ENCODE measurements at places on chromosomes 3 and 15. TPM values are rescaled to one million over a fixed set of nuclear protein-coding genes. Genes with fewer than 3 reads are reported as not detected.

Gene FEZF2
- not detected for total RNA-seq

Gene GP5
- under 0.01 TPM for total RNA-seq

Gene NAALADL2
- 0.56 TPM for total RNA-seq

Gene CLRN1
- total RNA-seq, result not detected

Gene ZNF662
- total RNA-seq, result 1.5 TPM

Gene NME9
- total RNA-seq, result not detected

Gene PRTG
- total RNA-seq, result 7.5 TPM

Gene ADAMTS9
- total RNA-seq, result 80.3 TPM

Gene DCLK3
- total RNA-seq, result under 0.01 TPM

Gene KBTBD8
- 2.6 TPM for total RNA-seq

Gene C2CD4A
- 2.7 TPM for total RNA-seq

Gene IP6K1
- 89.1 TPM for total RNA-seq

Gene COL6A5
- total RNA-seq, result not detected

Gene TGM5
- total RNA-seq, result not detected

Gene RYR3
- not detected for total RNA-seq

Gene POTEB
- total RNA-seq, result not detected

Gene SHC4
- 0.17 TPM for total RNA-seq

Gene AMT
- total RNA-seq, result 0.68 TPM

Gene RTP1
- not detected for total RNA-seq

Gene CEMIP
- 0.85 TPM for total RNA-seq

Gene TNNC1
- not detected for total RNA-seq

Gene GOLGA8S
- total RNA-seq, result not detected

Gene NOX5
- under 0.01 TPM for total RNA-seq

Gene ELL3
- 2.9 TPM for total RNA-seq

Gene AGBL1
- not detected for total RNA-seq

Gene CCR3
- total RNA-seq, result not detected

Gene GABRB3
- total RNA-seq, result 0.28 TPM

Gene CMTM8
- total RNA-seq, result 5.0 TPM

Gene MOBP
- not detected for total RNA-seq

Gene CFAP91
- 0.14 TPM for total RNA-seq

Gene GMPS
- 34.0 TPM for total RNA-seq

Gene OR5H2
- not detected for total RNA-seq

Gene SLC22A13
- total RNA-seq, result 0.19 TPM

Gene SCN5A
- 6.5 TPM for total RNA-seq

Gene SI
- total RNA-seq, result not detected

Gene RASL12
- not detected for total RNA-seq

Gene TMEM40
- not detected for total RNA-seq

Measured in dermis blood vessel endothelial cell (primary cell).